ENCODE measurements at places on chromosomes 4 and X.
A peak's percentile ranks its signal among the peaks of the same experiment; 100 is the strongest.

- H3K4me3 ChIP-seq, result no peak overlapping the region
- peaks cover 12% of the 10 kb centered on the region for H3K4me1 ChIP-seq
- no peaks in the 10 kb centered on the region for H3K36me3 ChIP-seq
- peaks cover 2% of the 10 kb centered on the region for H3K27me3 ChIP-seq
Measured at GRCh38 chrX:107738272-107738671, 37.3 kb downstream of the TSC22D3 start.

DNA sequence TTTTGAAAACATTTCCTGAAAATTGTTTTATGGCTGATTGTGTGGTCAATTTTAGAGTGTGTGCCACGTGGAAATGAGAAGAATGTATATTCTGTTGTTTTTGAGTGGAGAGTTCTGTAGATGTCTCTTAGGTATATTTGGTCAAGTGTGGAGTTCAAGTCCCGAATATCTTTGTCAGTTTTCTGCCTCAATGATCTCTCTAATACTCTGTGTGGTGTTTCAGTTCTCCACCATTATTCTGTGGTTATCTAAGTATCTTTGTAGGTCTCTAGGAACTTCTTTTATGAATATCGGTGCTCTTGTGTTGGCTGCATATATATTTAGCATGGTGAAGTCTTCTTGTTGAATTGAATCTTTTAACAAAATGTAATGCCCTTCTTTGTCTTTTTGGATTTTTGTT lies 113.3 kb downstream of the LINC00632 start:
- H3K36me3 ChIP-seq, result peaks cover 4% of the 10 kb centered on the region
- no peak for DNase-seq
- H3K27me3 ChIP-seq, result no peaks in the 10 kb centered on the region
- H3K4me1 ChIP-seq, result peaks cover 10% of the 10 kb centered on the region
- H3K27ac ChIP-seq, result peak overlapping the region; percentile 78

GRCh38 chr4:25658357-25658771 lies 2.7 kb downstream of the SLC34A2 start:
- no peak for DNase-seq
- no peak overlapping the region for H3K27ac ChIP-seq
- no peaks in the 10 kb centered on the region for H3K36me3 ChIP-seq
- H3K27me3 ChIP-seq, result peaks cover 34% of the 10 kb centered on the region
- peaks cover 5% of the 10 kb centered on the region for H3K4me1 ChIP-seq

DNA sequence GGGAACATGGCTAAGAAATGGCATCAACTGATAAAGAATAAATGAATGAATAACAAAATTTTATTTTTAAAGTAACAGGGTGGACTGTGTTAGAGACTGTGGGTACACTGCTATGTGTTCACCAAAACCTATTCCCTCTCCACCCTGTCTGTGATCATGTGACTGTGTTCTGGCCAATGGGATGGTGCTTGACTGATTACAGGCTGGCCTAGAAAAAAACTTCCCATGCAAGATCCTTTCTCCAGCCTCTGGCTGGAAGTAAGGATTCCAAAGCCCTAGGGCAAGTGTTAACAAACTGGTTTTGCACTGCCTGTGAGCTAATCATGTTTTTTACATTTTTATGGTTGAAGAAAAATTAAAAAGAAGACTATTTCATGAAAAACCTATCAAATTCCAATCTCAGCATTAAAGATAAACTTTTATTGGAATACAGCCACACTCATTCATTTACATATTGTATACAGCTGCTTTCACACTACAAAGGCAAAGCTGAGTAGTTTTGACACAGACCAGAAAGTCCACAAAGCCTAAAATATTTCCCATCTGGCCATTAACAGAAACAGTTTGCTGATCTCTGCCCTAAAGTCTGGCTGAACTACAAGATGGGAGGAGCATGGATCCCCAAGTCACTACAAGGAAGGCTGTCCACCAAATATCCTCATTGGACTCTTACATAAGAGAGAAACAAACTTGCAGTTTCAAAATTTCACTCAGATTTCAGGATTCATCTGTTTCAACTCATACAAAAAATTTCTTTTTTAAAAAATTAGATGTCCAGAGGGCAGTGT lies 133.2 kb downstream of the ARHGAP6 start:
- H3K27me3 ChIP-seq, result peaks cover 4% of the 10 kb centered on the region
- no peaks in the 10 kb centered on the region for H3K36me3 ChIP-seq
- no peak overlapping the region for H3K27ac ChIP-seq
- DNase-seq, result no peak
- H3K4me1 ChIP-seq, result no peaks in the 10 kb centered on the region
- no peak overlapping the region for H3K4me3 ChIP-seq

DNA sequence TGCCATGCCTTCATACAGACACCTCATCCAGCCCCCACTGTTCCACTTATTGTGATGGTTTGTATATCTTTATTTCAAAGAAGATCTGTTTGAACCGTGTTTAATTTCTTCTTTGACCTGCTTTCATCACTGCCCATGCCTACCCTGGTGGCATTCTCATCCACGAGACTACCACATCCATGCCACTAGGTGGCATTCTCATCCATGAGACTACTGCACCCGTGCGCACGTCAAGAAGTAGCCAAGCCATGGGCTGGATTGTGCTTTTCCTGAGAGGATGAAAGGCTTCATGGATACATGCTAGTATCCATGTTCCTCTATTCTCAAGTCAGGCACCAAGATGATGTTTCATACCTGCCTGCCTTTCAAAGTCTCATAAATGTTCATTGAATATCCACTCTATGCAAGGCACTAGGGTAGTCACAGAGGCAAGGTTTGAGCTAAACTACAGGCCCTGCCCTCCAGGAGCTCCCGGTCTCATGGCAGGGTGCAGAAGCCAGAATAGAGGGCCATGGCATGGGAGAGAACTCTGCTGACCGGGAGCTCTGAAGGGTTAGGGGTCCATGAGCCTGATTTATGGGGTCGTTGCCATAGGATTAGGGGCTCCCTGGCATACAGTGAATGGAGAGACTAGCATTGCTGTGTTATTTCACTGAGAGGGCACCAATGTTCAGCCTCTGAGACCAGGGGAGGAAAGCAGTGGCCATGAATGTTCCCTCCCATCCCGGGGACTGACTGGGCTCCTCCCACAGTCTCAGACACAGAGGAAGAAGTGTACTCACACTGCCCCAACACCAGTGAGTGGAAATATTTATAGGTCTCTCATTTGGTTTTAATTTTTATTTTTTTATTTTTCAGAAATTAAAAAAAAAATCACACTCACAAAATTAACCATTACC lies 24.8 kb upstream of the EOLA2 start:
- peaks cover 23% of the 10 kb centered on the region for H3K36me3 ChIP-seq
- H3K27ac ChIP-seq, result no peak overlapping the region
- no peak for DNase-seq
- no peak overlapping the region for H3K4me3 ChIP-seq
